Activated T-helper 1 cell treated with anti-CD3 and anti-CD28 coated beads, Interleukin-12 subunit alpha, Interleukin-12 subunit beta, Interleukin-2, Interleukin-4 antibody, amounts not matched to agents 30 ng/mL and 10 ng/mL and 1 ng/mL, durations not matched to agents 14 hours and 24 hours and 36 hours (primary cell): ENCODE measurements at places on chromosomes 4 and X.
A peak's percentile ranks its signal among the peaks of the same experiment; 100 is the strongest.

DNA sequence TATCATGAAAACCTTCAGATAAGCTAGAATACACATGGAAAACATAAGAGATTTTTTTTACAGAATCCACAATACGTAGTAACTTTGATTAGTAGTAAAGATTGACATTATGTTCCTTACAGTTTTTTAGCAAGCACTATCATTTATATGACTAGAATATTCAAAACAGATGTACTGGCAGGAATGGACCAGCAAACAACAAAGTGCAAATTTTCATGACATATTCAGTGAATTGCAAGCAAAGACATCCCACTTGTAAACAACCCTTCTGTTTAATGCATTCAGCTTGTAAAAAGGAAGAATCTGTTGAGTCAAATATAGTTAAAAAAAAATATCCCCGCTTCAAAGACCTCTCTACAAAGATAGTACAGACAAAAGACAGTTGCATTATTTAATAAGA lies 403.7 kb upstream of the TRAM1L1 start:
- no peak for DNase-seq
- no peaks in the 10 kb centered on the region for H3K36me3 ChIP-seq
- H3K4me1 ChIP-seq = no peaks in the 10 kb centered on the region
- no peak overlapping the region for H3K27ac ChIP-seq

GRCh38 chr4:118173956-118174725 lies 139.9 kb downstream of the NDST3 start:
- no peak overlapping the region for H3K27ac ChIP-seq
- peaks cover 40% of the 10 kb centered on the region for H3K4me1 ChIP-seq
- DNase-seq = no peak
- no peak overlapping the region for H3K4me3 ChIP-seq
- H3K36me3 ChIP-seq = no peaks in the 10 kb centered on the region
- H3K27me3 ChIP-seq = no peaks in the 10 kb centered on the region

DNA sequence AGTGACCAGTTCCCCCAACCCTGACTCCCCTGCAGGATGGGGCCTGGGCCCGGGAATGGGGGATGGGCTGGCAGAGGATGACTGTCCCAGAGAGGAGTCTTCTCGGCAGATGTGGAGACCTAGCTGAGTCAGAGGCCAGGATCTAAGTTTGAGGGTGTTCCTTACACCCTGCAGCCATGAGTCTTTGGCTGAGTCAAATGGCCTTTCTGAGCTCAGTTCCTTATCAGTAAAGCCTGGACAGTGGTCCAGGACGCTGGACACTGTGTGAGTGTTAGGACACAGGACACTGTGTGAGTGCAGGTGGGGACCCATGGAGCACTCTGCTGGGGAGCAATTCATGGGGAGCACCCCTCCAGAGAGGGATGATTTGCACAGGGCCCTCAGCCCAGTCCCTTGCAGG lies 5.0 kb downstream of the IL9R start:
- H3K27me3 ChIP-seq = peaks cover 1% of the 10 kb centered on the region
- peaks cover 65% of the 10 kb centered on the region for H3K4me1 ChIP-seq
- H3K36me3 ChIP-seq = no peaks in the 10 kb centered on the region

- H3K36me3 ChIP-seq = peaks cover 5% of the 10 kb centered on the region
- no peak overlapping the region for H3K27ac ChIP-seq
- H3K4me3 ChIP-seq = no peak overlapping the region
- H3K4me1 ChIP-seq = no peaks in the 10 kb centered on the region
These were observed 53.1 kb downstream of the HPRT1 start for GRCh38 chrX:134513091-134513490.

GRCh38 chr4:168995537-168996295 lies 14.3 kb downstream of the CBR4 start:
- no peak for DNase-seq
- H3K27me3 ChIP-seq = no peaks in the 10 kb centered on the region
- H3K27ac ChIP-seq = no peak overlapping the region

DNA sequence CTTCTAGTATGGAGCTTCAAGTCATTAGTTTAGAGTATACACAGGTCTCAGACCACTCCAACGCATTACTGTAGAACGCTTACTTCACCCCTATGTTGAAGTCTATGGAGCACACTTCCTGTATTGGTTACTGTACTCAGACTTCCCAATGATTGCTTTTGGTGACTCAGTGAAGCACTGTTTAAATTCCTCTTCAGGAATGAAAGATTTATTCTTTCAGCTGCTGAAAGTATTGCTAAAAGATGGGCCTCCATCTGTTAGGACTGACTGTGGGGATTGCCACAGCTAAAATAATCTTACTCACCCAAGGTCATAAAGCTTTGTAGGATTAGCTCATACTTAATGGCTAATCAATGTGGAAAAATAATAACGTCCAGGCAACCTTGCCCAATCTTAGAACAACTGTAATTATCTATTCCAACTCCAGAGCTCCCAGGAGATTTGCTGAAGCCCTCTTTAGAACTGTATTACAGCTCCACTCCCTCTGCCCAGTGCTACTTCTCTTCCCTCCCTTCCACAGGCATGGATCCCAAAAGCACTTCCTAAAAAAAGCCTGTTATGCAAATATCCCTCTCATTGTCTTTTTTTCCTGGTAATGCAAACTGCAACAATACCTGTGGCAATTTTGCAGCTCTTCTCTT lies 281.9 kb upstream of the HS3ST1 start:
- H3K27ac ChIP-seq = no peak overlapping the region
- no peaks in the 10 kb centered on the region for H3K4me1 ChIP-seq
- H3K27me3 ChIP-seq = no peaks in the 10 kb centered on the region
- no peak overlapping the region for H3K4me3 ChIP-seq
- no peak for DNase-seq

GRCh38 chrX:39464253-39464652 lies 633.5 kb downstream of the BCOR start:
- peaks cover 1% of the 10 kb centered on the region for H3K27me3 ChIP-seq
- no peaks in the 10 kb centered on the region for H3K4me1 ChIP-seq
- no peak overlapping the region for H3K27ac ChIP-seq
- DNase-seq = no peak

GRCh38 chr4:81790477-81790876 lies 318.8 kb upstream of the RASGEF1B start:
- H3K27ac ChIP-seq = no peak overlapping the region
- DNase-seq = no peak
- H3K36me3 ChIP-seq = no peaks in the 10 kb centered on the region

DNA sequence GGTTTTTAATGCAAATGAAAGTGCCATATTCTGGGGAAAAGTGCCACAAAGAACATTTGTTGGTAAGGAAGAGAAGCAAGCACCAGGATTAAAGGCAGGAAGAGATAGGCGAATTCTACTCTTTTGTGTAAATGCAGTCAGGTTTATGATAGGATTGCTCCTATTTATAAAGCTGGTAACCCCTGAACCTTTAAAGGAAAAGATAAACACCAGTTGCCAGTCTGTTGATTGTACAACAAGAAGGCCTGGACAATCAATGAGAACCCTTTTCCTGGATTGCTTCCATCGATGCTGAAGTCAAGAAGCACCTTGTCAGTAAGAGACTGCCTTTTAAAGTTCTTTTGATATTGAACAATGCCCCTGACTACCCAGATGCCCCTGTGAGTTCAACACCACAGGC lies 158.1 kb upstream of the NRK start:
- DNase-seq = no peak
- H3K27me3 ChIP-seq = no peaks in the 10 kb centered on the region
- no peaks in the 10 kb centered on the region for H3K4me1 ChIP-seq

- H3K4me1 ChIP-seq = no peaks in the 10 kb centered on the region
- H3K27me3 ChIP-seq = peaks cover 4% of the 10 kb centered on the region
- H3K4me3 ChIP-seq = no peak overlapping the region
- no peak overlapping the region for H3K27ac ChIP-seq
- no peak for DNase-seq
- no peaks in the 10 kb centered on the region for H3K36me3 ChIP-seq
These were observed 264.0 kb downstream of the CHIC1 start for GRCh38 chrX:73826996-73827395.

- peak overlapping the region; percentile 31 for H3K27ac ChIP-seq
- DNase-seq = no peak
- H3K36me3 ChIP-seq = peaks cover 48% of the 10 kb centered on the region
- no peak overlapping the region for H3K4me3 ChIP-seq
- H3K27me3 ChIP-seq = no peaks in the 10 kb centered on the region
- H3K4me1 ChIP-seq = peaks cover 24% of the 10 kb centered on the region
These were observed 69.5 kb downstream of the TNIP2 start for GRCh38 chr4:2686379-2687265.

GRCh38 chrX:67604979-67605703 lies 61.3 kb downstream of the AR start:
- H3K4me3 ChIP-seq = no peak overlapping the region
- DNase-seq = no peak
- no peaks in the 10 kb centered on the region for H3K4me1 ChIP-seq

DNA sequence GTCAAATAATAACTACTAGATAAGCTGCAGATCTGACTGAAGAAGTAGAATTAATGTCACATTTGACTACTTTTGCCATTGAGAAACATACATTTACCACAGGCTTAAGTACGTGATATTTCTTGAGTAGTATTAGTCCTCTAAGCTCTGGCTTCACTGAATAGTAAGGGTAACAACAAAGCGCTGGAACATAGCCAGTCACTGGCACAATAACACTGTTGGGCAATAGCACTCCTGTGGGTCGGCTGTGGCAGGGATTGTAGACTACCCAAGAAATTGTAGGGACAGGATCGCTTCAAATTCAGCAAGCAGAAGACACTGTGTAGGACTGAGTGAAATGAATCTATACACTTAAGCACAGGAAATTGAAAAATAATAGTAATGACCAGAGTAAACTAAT lies 27.1 kb upstream of the IL15 start:
- no peaks in the 10 kb centered on the region for H3K4me1 ChIP-seq
- DNase-seq = no peak
- no peak overlapping the region for H3K27ac ChIP-seq
- H3K4me3 ChIP-seq = no peak overlapping the region
- H3K27me3 ChIP-seq = no peaks in the 10 kb centered on the region

DNA sequence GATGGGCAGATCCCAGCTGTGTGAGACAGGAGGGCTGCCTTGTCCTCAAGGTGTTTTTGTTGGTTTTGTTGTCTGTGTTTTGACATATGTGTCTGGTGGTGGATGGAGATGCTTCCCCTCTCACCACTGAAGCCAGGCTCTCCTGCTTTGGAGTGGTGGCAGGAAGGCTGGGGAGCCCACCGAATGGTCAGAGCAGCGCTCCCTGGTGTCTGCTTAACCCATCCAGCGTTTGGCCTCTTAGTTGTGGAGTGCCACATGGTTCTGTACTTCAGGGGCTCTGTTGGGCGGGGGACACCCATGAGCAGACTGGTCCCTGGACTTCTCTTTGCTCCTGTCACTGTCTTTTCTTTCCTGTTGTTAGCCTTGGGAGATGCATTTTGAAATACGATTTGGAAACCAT lies 51.9 kb downstream of the DLG3 start:
- H3K36me3 ChIP-seq = peaks cover 42% of the 10 kb centered on the region
- H3K4me3 ChIP-seq = no peak overlapping the region
- no peaks in the 10 kb centered on the region for H3K27me3 ChIP-seq

DNA sequence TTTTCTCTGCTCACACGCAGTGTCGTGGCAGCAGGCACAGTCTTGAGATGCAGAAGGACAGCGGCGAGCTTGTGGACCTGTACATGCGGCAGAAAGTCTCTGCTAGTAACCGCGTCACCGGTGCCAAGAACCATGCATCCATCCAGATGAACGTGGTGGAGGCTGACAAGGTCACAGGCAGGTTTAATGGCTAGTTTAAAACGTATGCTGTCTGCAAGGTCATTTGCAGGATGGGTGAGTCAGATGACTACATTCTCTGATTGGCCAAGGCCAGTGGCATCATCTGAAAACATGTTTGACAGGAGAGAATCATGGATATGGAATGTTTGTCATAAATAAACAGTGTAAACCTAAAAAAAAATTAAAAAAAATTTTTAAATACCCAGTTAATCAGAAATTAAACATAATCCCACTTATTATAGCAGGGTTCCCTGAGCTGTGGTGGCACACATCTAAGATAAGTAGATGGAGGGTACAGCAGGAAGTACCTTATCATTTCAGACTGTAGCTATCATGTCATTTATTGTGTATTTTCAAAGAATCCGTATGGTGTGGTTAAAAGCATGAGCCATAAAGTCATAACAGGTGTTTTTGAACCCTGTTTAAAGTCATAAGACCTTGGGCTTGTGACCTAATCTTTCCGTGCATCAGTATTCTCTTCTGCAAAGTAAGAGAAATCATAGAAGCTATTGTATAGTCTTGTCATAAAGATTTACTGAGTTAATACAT lies 7.5 kb upstream of the BMP2K start:
- no peak for DNase-seq
- H3K4me3 ChIP-seq = no peak overlapping the region
- H3K36me3 ChIP-seq = no peaks in the 10 kb centered on the region

GRCh38 chrX:18428006-18428405 lies 2.6 kb downstream of the CDKL5 start:
- no peak overlapping the region for H3K27ac ChIP-seq

DNA sequence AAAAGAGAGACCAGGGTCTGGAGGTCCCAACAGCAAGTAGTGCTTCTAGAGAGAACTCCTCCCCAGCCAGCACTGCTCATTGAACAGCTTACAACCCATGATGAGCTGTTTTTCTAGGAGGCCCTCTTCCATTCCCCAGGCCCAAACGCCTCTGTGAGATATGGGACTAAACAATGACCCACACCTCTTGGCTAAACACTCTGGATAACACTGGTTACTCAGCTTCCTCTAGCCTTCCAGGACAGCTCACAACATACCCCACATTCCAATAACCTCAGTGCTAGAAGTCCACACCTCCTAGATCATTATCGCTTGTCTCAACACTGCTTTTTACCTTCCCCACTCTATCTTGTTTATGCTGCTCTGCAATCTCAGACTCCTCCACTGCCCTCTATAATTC lies 35.4 kb upstream of the PGRMC2 start:
- no peaks in the 10 kb centered on the region for H3K36me3 ChIP-seq
- H3K4me3 ChIP-seq = no peak overlapping the region
- no peaks in the 10 kb centered on the region for H3K4me1 ChIP-seq
- DNase-seq = no peak
- no peaks in the 10 kb centered on the region for H3K27me3 ChIP-seq
- H3K27ac ChIP-seq = no peak overlapping the region

- no peak overlapping the region for H3K27ac ChIP-seq
- no peaks in the 10 kb centered on the region for H3K4me1 ChIP-seq
- H3K27me3 ChIP-seq = peaks cover 6% of the 10 kb centered on the region
- no peaks in the 10 kb centered on the region for H3K36me3 ChIP-seq
These were observed 44.5 kb upstream of the BLTP1 start for GRCh38 chr4:122107680-122108079.

DNA sequence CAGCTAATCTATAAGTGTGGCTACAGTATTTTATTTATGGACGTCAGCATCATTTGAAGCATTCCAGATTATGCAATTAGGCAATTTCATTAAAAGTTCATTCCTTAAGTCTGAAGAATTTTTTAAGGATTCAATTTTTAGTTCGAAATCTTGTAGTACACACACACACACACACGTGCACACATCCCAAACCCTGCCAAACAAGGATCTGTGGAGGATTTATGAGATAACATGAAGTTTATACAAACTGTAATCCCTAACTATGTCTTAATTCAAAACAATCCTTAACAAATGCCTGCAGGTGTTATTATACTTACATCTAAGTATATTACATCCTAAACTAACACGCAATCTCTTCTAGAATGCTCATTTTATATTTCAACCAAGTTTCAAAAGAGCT lies 105.8 kb downstream of the ELOVL6 start:
- H3K27ac ChIP-seq = no peak overlapping the region
- H3K27me3 ChIP-seq = no peaks in the 10 kb centered on the region
- no peak overlapping the region for H3K4me3 ChIP-seq
- H3K4me1 ChIP-seq = peaks cover 51% of the 10 kb centered on the region
- DNase-seq = no peak
